ENCODE measurements at places on chromosomes 5 and 9. TPM values are rescaled to one million over a fixed set of nuclear protein-coding genes. Genes with fewer than 3 reads are reported as not detected.

The IL13 gene
- not detected for total RNA-seq

The ANKDD1B gene
- total RNA-seq, result not detected

The ADGRD2 gene
- total RNA-seq, result not detected

The ADAMTS16 gene
- total RNA-seq, result 0.71 TPM

The OTULINL gene
- total RNA-seq, result 20.7 TPM

The IL5 gene
- not detected for total RNA-seq

The WDR5 gene
- total RNA-seq, result 84.9 TPM

The PAEP gene
- not detected for total RNA-seq

The EQTN gene
- not detected for total RNA-seq

The PCDHGB7 gene
- 0.91 TPM for total RNA-seq

The CDH9 gene
- not detected for total RNA-seq

The CNTNAP3B gene
- 1.2 TPM for total RNA-seq

The ARL10 gene
- 5.7 TPM for total RNA-seq

The FRRS1L gene
- 0.02 TPM for total RNA-seq

The CARTPT gene
- total RNA-seq, result not detected

The SPATA31D4 gene
- total RNA-seq, result not detected

The GAPT gene
- not detected for total RNA-seq

The RELL2 gene
- total RNA-seq, result 1.7 TPM

The DPYSL3 gene
- total RNA-seq, result 42.7 TPM

The PCDHGA1 gene
- total RNA-seq, result 3.5 TPM

The PLPPR1 gene
- total RNA-seq, result 0.63 TPM

The GGTA1 gene
- not detected for total RNA-seq

The REXO4 gene
- 39.5 TPM for total RNA-seq

The RGS7BP gene
- total RNA-seq, result not detected

The B4GALT7 gene
- total RNA-seq, result 22.3 TPM

The SGCD gene
- total RNA-seq, result 5.8 TPM

The SARDH gene
- total RNA-seq, result 15.7 TPM

The CREBRF gene
- total RNA-seq, result 3.1 TPM

The FAM200C gene
- 10.4 TPM for total RNA-seq

The TPM2 gene
- total RNA-seq, result 427 TPM

The C9orf153 gene
- 0.55 TPM for total RNA-seq

The GDA gene
- total RNA-seq, result not detected

The SLC36A2 gene
- total RNA-seq, result not detected

The CDC14B gene
- total RNA-seq, result 36.1 TPM

The GABRA1 gene
- total RNA-seq, result not detected

The HSD17B3 gene
- total RNA-seq, result 0.20 TPM

The FCN2 gene
- not detected for total RNA-seq

The IFNA21 gene
- total RNA-seq, result not detected

The PELO gene
- total RNA-seq, result 17.0 TPM

The TMC1 gene
- not detected for total RNA-seq

The GRIA1 gene
- not detected for total RNA-seq

The FBN2 gene
- 43.8 TPM for total RNA-seq

The PFN3 gene
- not detected for total RNA-seq

The N4BP3 gene
- 45.8 TPM for total RNA-seq

The ERMP1 gene
- total RNA-seq, result 8.8 TPM

The C1QTNF2 gene
- total RNA-seq, result 21.1 TPM

The CCDC192 gene
- not detected for total RNA-seq

The TMEM8B gene
- total RNA-seq, result 2.1 TPM
